ENCODE measurements at places on chromosomes 3 and 15.

DNA sequence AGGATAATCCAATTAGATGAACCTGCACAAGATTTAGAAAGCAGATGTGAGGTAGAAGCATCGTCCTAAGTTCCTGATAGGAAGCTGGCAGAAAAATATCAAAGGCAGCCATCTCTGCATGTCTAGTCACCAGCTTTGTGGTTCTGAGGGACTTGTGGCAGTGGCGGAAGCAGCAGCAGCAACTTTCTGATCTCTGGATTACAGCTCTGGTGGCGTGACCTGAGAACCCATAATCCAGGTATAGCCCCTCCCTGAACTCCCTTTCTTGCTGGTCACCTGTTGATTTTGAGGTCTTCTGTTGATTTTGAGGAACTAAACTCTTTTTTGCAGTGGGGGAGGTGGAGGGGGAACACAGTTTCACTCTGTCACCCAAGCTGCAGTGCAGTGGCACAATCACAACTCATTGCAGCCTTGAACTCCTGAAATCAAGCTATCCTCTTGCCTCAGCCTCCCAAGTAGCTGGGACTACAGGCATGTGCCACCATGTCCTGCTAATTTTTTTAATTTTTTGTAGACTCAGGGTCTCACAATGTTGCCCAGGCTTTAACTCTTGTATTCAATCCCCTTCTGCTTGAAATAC is 7.9 kb downstream of the FSIP1 start:
- DNase-seq, result no peak

DNA sequence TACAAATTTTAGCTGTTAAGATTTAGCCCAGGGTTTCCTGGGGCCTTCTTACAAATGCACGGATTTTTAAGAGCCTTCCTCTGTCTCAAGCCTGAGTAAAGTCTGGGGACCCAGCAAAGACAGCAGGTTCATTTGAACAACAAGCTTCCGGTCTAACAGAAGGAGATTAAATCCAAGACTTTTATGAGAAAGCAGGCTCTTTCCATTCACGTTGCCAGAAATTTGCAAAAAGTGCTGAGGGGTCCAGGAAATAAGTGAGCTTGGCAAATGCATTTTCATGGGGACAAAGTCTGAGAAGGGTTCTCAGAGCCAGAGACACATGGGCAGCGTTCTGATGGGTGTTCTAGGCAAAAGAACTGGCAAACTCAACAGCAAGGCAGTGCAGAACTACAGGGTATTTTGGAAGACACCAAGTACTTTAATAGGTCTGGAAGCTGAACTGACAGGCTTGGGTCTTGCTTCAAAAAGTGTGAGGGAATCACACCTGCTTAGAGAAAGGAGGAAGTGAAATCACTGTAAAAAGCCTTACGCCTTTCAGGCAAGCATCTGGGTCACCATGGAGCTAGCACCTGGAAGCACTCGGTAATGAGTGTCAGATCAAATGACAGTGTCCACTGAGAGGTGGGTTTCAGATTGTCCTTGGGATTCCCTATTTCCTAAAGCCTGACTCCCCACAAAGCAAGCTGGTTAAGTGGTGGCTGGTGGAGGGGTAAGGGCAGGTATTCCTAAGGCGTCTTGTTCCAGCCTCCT is 115.8 kb upstream of the ARHGEF3 start:
- DNase-seq, result no peak

DNA sequence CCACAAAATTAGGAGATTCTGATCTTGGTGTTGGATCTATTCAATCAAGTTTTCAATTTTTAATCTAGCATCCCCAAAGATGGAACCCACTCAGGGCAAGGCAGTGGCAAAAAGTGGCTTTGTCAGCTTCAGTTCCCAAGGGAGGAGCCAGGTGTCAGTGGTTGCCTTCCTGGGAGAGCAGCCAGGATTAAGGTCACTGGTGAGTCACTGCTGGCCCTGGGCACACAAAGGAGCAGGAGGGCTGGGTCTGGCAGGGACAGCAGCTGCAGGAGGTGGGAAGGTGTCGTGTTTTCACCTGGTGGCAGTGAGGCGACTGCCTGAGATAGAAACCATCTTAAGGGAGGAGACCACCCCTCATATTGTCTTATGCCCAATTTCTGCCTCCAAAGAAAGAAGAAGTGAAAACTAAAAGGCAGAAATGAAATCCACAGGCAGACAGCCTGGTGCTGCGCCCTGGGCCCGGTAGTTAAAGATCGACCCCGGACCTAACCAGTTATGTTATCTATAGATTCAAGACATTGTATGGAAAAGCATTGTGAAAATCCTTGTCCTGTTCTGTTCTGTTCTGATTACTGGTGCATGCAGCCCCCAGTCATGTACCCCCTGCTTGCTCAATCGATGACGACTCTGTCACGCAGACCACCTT is 5.9 kb upstream of the KLHL25 start:
- peak; percentile 61 for DNase-seq

- no peak for DNase-seq
Observed at GRCh38 chr15:96323319-96324145, 7.0 kb upstream of the NR2F2 start.

DNA sequence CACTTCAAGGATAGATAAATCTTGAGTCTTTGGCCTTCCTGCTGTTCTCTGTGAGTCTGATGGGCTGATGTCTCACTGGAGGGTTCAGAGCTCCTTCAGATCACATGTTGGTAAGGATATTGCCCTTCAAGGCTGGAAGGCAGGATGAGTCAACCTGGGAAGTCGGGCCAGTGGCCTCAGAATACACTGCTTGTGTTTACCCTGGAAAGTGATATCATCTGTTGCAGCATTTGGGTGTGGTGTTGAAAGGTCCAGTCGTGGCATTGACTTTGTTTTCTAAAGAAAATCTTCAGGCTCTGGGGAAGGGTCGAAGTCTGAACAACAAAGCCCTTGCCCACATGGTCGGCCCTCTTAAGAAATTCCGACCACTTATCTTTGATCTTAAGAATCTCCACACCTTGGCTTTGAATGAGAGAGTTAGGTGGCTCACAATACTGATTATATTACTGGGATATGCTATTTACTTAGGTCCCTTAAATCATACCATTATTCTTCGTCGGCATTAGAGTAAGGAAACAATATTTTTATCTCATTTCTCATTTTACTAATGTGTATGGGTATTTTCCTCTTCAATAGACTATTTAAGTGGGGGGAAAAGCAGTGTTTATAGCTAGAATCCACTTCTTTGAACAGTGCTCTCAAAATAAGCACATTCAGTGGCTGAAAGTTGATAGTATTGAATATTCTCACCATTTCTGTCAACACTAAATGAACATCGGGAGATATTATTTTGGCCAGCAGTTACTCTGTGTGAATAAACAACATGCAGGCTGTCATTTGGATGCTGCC is 303.9 kb upstream of the RASGRP1 start:
- peak; percentile 94 for DNase-seq

DNA sequence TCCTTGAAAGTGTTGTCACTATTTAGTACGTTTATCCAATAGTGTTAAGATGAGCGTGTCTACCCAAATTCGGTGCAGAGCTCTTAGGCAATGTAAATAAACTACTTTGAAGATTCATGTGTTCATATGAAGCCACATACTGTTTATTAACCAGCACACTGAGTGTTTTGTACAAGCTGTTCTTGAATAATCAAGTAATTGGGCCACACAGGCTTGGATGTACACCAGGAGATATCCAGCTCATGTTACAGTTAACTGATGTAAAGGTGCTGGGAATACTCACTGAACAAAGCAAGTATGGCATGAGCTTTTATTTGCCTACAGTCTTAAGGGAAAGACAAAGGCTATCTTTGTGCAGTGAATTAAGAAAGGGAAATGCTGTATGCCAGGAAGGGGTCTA is 632 bp upstream of the DHX36 start:
- DNase-seq, result no peak

Measured in IMR-90 (cell line).